Right lobe of liver (tissue), 6 donors: ENCODE measurements at places on chromosomes 16 and 17. TPM values are rescaled to one million over a fixed set of nuclear protein-coding genes. Genes with fewer than 3 reads are reported as not detected.

IGSF6 gene
- 20.5 TPM for total RNA-seq

TP53TG3 gene
- total RNA-seq = not detected

SLC2A4 gene
- total RNA-seq = 2.1 TPM

OR1A1 gene
- total RNA-seq = not detected

ANKRD13B gene
- total RNA-seq = 0.95 TPM
